IMR-90 (cell line): ENCODE measurements at places on chromosomes 7 and 10. TPM values are rescaled to one million over a fixed set of nuclear protein-coding genes. Genes with fewer than 3 reads are reported as not detected.
A peak's percentile ranks its signal among the peaks of the same experiment; 100 is the strongest.

Gene GIMAP2
- under 0.01 TPM in 1 of 2 replicates, not detected in the other for total RNA-seq

Gene LRRC18
- total RNA-seq, result not detected in 2 replicates

Gene ANKRD22
- not detected in 2 replicates for total RNA-seq

Gene PNLIPRP3
- total RNA-seq, result not detected in 2 replicates

Gene MRC1
- not detected in 2 replicates for total RNA-seq

GRCh38 chr7:50349399-50349798 lies 44.9 kb downstream of the IKZF1 start:
- H3K27ac ChIP-seq, result no peak overlapping the region
- H3K4me1 ChIP-seq, result no peaks in the 10 kb centered on the region
- no peak overlapping the region for H3K4me3 ChIP-seq
- H3K27me3 ChIP-seq, result no peaks in the 10 kb centered on the region
- no peaks in the 10 kb centered on the region for H3K36me3 ChIP-seq

DNA sequence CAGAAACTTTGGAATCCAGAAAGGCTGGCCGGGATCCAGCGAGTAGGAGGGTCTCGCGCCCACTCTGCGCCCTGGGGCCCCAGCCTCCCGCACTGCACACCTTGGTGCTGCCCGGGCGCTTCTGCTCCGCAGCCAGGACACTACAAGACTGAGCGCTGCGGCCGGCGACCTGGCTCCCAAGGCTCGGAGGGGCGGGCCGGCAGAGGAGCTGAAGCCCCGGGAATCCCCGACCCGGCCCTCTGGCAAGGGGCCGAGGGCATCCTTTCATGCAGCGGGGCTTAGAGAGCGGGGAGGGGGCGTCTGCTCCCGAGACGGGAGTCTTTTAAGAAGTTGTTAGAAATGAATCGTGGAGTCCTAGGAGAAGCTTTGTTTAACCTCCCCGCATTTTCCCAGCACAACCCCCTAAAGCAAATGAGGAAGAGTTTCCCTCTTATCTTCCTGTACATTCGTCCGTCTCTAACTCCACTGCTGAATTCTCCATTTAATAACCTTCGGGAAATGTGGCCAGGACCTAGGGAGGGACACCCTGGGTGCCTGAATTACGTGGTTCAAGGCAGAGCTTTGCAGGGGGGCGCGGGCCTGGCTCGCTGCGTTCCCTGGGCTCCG lies 1.1 kb downstream of the VWC2 start:
- no peaks in the 10 kb centered on the region for H3K4me1 ChIP-seq
- H3K27ac ChIP-seq, result no peak overlapping the region
- H3K36me3 ChIP-seq, result no peaks in the 10 kb centered on the region
- H3K27me3 ChIP-seq, result peaks cover 5% of the 10 kb centered on the region; the same call in 1 of the 2 replicates

DNA sequence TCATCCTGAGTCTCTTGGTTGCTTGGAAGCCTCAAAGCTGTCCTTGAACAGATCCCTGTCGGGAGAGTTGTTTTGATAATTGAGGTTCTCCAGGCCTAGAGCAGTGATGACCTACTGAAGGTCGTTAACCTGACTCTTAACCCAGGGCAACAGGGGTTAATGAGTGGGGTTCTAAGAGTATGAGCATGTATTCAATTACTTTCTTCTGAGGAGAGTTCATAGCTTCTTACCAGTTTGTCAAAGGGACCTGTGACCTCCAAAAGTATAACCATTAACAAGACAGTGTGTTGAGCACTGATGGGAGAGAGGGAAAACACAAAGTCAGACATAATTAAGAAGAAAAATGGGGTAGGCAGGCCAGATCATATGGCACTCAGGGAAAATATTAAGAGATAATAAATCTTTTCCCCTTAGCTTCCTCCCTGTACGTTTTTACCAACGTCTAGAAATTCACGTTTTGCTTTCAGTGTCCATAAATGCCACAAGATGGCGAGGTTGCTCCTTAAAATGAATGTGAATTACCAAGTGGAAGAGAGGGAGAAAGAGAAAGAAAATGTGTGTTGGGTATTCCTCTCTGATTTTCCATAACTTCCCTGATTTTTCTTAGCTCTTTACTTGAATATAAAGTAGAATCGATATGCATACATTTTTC lies 97.6 kb downstream of the SUGCT start:
- no peak overlapping the region for H3K4me3 ChIP-seq
- DNase-seq, result peak; percentile 80
- H3K27ac ChIP-seq, result no peak overlapping the region
- H3K36me3 ChIP-seq, result no peaks in the 10 kb centered on the region
- no peaks in the 10 kb centered on the region for H3K27me3 ChIP-seq
